ENCODE measurements at places on chromosomes 2 and 18.

GRCh38 chr2:776487-776886 lies 99.3 kb upstream of the TMEM18 start:
- DNase-seq: no peak

DNA sequence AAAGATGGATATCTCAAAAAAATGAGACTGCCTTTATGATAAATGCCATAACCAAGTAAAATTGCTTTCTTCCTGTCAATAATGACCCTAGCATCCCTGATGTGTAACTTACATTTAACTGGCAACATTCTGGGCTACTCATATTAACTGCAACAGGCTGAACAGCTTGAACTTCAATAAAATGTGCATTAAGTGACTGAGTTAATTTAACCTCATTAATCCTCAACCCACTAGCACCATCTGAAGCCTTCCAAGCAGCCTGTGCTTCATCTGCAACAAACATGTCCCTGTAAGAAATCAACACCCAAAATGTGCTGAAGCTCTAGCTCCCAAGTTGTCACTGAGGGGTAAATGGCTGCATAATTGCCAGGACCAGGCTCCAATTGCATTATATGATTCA lies 296.2 kb upstream of the ZC3H15 start:
- DNase-seq: no peak

GRCh38 chr2:70381821-70382220 lies 80.0 kb upstream of the FAM136A start:
- DNase-seq: no peak

DNA sequence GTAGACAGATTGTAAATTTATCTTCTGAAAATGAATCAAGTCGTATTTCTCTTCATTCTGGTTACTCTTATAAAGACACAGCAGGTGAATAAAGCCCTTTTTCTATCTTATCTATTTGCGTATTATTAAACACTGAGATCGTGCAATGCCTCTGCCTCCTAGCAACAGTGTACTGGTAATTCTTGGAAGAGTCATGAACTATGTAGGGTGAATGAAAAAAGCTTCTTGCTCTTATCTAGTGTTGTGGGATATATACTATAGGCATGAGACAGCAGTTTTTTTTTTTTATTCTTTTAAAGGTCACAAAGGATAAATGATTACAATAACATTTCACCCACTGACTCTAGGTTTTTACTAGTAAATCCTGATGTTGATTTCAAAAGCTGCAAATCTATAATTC lies 324.2 kb downstream of the PDE11A start:
- DNase-seq: no peak

GRCh38 chr18:43662657-43663056 lies 385.4 kb upstream of the SYT4 start:
- no peak for DNase-seq

DNA sequence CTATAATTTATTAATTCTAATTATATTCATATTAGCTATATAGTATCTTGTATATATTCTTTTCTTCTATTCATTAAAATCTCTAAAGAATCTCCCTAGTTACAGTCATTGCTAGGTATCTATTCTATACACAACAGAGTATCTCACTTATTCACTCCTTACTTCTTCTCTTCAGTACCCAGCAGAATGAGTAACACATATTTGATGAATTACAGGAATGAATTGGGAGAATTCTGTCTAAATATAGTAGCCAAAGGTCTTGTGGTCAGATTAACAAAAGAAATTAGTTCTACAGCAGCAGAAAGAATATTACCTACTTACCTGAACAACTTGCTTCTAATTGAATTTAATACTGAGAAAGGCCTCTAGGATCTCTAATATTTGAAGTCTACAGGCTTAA lies 758.0 kb upstream of the ZEB2 start:
- DNase-seq: no peak

GRCh38 chr18:42339372-42339771 lies 384.3 kb downstream of the PIK3C3 start:
- DNase-seq: no peak

GRCh38 chr2:20977520-20978180 lies 66.2 kb downstream of the APOB start:
- DNase-seq: no peak

GRCh38 chr2:144567745-144568144 lies 47.8 kb upstream of the ZEB2 start:
- no peak for DNase-seq

- no peak for DNase-seq
Measured at GRCh38 chr18:53165770-53166169, 825.8 kb downstream of the DCC start.
